NCI-H1092 (cell line): ENCODE measurements at places on chromosomes 12 and 14.

- DNase-seq = no peak
Measured at GRCh38 chr14:89540830-89541470, 123.9 kb upstream of the FOXN3 start.

DNA sequence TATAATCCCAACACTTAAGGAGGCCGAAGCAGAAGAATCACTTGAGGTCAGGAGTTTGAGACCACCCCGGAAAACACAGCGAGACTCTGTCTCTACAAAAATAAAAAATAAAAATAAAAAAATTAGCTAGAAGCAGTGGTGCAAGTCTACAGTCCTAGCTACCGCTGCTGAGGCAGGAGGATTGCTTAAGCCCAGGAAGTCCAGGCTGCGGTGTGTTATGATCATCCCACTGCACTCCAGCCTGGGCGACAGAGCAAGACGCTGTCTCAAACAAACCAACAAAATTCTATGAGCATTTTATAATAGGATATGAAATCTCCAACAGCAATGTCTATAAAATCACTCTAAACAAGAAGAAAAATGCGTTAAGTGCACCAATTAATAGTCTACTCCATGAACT, 75.3 kb downstream of the PPP1R12A start:
- no peak for DNase-seq

DNA sequence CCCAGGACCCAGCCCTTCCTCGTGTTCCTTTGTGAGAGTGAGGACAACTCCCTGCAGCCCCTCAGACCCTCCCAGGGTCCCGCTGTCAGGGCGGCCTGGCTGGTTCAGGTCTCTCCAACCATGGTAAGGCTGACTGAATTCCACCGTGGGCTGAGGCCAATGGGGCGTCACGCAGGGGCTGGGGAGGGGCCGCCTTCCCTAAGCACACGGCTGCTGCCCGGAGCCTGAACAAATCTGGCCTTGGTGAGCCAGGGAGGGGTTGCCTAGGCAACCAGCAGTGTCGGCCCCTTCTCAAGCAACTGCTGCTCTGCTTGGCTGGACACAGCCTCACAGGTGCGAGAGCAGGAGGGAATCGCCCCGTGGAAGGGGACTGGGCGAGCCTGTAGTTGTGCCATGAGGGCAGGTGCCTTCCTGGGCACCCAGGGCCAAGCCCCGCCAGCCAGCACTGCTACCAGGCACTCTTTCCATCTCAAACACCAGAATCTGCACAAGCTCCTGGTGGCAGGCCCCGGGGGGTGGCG, 37.0 kb upstream of the GALNT9 start:
- DNase-seq = no peak

- no peak for DNase-seq
Measured at GRCh38 chr12:123683964-123684363, 13.1 kb downstream of the TCTN2 start.

GRCh38 chr12:103462675-103463074, 33.1 kb downstream of the C12orf42 start:
- no peak for DNase-seq

DNA sequence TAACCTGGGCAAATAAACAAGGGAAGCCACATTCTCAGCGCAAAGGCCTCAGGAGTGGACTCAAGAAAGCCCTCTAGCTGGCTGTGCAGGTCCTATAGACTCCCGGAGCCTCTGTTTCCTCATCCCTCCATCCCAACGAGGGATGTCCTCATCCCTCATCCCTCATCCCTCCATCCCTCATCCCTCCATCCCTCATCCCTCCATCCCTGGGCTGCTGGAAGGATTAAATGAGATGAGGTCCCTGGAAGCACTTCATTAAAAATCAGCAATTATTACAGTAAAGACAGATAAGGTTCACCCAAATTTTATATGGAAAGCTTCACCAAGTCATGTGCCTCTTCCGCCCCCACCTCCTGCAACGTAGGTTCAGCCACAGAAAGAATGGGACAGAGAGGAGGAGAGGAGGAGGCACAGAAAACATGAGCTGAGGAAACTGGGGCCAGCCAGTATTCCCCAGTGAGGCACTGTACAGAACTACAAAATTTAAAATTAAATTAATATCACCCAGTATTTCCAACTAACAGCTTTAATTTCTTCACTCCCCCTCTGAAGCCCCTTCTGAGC, 4.8 kb downstream of the ITPK1 start:
- no peak for DNase-seq

DNA sequence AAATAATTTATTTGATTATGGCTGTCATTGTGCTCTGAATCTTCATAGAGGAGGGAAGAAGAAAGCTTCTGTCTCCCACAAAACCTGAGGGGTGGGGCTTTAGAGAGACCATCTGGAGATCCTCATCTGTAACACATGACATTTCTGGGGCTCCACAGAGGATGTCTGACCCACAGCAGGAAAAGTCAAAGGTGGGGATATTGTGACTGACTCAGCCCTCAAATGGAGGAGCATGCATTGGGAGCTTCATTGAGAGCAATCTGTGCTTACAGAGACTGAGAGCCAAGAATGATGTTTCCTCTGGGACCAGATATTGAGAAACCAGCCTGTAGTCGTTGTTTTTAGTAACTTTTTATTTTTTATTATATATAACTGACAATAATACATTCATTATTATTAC, 158.7 kb downstream of the SYT1 start:
- DNase-seq = no peak

DNA sequence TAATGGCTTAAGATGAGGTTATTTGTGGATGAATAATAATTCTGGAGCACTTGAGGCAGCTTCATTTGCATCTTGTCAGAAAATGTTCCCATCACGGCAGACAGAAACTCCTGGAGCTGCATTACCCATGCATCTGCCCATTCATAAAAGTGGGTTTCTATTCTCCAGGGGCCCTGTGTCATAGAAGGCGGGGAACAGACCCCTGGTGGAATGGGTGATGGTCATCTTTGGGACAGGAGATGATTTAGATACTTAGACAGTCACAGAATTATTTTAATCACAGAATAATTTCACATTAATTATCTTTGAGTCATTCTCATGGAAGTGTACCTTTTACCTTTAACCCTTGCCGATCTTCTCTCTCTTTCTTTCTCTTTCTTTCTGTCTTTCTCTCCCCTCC, 980.7 kb upstream of the TMEM132C start:
- no peak for DNase-seq
